Fibroblast of the conjunctiva (primary cell): ENCODE measurements at places on chromosomes 6 and 20.
A peak's percentile ranks its signal among the peaks of the same experiment; 100 is the strongest.

DNA sequence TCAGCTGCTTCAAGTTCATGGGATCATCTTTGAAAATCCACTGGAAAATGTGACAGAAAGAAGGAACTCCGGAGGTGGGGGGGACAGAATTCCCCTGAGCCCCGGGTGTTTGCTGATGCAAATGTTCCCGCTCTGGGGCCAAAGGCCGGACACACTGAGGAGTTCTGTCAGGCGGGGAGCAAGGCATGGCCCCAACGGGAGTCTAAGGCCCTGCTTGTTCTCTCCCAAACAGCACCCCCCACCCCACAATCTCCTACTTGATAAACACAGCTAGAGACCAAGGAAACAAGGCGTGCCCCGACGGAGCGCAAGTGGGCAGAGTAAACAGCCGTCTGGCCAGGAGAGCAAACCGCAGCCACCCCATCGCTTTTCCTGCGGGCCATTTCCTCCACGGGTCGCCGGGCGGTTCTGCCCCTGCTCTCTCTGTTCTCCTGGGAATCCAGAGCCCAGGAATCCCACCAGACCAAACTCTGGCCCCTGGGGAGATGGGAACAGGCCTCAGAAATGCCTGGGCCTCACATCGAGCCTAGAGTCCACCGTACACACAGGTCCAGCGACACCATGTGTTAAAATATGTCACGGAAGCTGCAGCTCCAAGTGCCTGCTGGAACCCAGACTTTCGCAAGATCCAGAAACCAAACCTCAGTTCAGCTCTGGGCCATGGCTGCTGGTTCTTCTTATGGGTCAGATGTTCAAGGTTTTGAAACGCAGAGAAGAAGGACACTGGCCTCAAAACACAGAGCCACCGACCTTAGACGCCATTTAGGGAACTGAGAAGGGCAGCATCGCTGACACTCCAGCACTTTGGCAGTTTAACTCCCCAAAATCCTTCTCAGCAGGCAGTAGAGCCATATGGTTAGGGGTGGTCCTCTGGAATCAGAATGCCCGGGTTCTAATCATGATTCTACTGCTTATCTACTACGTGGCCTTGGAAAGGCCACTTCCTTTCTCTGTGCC is 104.2 kb downstream of the PREX1 start:
- no peak for DNase-seq

GRCh38 chr6:64000818-64001491 is 365.4 kb downstream of the PHF3 start:
- DNase-seq = no peak

GRCh38 chr6:154112181-154112809 is 73.3 kb downstream of the OPRM1 start:
- no peak for DNase-seq

- DNase-seq = no peak
Measured at GRCh38 chr6:111828809-111829208, 44.4 kb downstream of the FYN start.

- DNase-seq = no peak
Measured at GRCh38 chr6:119339941-119340456, 9.6 kb downstream of the MAN1A1 start.

DNA sequence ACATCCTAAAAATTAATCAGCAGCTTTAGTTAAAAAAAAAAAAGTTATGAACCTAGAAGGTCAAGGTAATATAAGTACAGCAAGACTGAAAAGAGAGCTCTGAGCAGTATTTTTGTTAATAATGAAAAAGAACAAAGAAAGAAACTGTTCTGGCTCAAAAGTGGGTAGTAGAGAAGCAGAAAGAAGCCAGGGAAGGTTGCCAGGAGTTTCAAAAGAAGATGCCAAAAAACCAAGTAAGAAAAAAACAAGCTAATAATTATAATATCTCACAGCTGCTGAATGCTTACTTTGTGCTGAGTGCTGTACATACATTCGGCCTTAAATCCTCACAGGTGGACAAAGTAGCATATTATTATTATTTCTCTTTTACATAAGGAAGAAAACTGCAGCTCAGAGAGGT is 31.9 kb downstream of the NRSN1 start:
- no peak for DNase-seq

DNA sequence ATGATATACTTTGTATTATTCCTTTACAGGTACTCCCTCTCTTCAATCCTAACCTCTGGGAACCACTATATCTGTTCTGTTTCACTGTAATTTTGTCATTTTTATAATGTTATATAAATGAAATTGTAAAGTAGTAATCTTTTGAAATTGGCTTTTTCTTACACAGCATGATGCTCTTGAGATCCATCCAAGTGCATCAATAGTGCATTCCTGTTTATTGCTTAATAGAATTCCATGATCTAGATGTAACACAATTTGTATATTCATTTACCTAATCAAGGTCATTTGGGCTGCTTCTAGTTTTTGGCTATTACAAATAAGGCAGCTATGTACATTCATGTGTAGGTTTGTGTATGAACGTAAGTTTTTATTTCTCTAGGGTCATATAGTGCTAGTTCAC is 174.6 kb downstream of the KHDC1L start:
- DNase-seq = no peak

GRCh38 chr6:16130437-16130891 is 1.6 kb downstream of the MYLIP start:
- DNase-seq = no peak

DNA sequence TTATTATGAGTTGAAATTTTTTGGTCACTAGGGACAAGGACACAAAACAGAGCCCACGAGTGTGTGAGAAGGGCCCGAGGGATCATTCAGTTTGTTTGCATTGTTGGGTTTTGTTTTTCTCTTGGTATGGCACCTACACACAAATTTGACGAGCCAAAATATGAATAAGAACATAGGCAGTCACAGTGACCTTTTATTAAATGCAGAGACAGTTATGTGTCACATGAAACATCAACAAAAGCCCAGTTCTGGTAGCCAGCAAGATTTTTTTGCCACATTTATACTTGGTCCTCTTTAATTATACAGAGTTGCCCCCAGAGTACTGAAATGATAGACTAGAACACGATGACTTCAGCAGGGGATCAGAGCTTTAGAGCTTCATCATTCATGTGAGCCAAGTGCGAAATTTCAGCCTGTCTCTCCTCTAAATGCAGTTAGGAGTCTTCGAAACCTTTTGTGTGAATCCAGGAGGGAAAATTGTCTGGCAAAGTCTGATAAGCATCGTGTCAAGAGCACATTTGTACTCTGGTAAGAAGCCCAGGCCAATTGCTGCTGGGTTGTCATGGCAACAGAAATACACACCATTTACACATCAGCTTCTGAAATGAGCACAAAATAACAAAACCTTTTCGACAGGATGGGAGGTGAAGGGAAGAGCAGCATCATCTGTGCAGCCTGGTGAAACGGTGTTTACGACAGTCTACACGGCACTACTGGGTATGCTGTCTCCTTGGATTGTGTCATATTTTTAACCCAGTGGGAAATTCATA is 79.2 kb upstream of the RIPOR2 start:
- peak; percentile 85 for DNase-seq

DNA sequence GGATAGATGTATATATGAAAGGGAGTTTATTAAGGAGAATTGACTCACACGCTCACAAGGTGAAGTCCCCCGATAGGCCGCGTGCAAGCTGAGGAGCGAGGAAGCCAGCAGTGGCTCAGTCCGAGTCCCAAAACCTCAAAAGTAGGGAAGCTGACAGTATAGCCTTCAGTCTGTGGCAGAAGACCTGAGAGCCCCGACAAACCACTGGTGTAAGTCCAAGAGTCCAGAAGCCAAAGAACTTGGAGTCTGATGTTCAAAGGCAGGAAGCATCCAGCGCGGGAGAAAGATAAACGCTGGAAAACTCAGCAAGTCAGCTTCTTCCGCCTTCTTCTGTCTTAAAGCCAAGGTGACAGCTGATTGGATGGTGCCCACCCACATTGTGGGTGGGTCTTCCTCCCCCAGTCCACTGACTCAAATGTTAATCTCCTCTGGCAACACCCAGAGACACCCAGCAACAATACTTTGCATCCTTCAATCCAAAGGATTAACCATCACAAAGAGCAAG is 102.6 kb upstream of the GJE1 start:
- DNase-seq = no peak

DNA sequence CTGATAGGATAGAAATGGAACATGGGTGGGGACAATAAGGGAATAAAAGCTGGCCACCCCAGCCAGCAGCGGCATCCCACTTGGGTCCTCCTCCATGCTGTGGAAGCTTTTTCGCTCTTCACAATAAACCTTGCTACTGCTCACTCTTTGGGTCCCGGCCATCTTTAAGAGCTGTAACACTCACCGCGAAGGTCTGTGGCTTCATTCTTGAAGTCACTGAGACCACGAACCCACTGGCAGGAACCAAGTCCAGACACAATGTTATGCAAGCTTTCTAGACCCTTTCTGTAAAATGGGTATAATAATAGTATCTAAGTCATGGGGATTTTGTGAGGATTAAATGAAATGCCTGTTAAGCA is 48.9 kb upstream of the EZR start:
- DNase-seq = no peak

DNA sequence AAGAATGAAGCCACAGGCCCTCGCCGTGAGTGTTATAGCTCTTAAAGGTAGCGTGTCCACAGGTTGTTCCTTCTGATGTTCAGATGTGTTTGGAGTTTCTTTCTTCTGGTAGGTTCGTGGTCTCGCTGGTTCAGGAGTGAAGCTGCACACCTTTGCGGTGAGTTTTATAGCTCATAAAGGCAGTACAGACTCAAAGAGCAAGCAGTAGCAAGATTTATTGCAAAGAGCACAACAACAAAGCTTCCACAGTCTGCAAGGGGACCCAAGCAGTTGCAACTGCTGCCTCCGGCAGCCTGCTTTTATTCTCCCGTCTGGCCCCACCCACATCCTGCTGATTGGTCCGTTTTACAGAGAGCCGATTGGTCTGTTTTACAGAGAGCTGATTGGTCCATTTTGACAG is 5.2 kb downstream of the HIVEP1 start:
- DNase-seq = no peak

DNA sequence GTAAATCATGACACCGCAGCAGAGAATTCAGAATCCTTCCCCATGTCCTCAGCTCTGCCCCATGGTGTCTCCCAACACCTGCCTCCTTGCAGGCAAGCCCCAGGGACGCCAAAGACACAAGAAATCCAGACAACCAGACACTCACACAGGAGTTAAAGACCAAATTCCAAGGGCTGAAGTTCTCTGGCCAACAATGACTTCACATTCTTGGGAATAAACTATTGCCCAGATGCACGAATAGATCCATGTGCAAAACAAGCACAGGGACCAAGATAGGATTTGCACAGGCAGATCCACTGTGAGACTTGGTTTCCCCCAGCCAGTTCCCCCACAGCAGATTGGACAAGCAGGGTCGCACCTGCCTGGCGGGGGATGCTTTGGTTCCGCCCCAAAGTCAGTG is 246.7 kb downstream of the SOD2 start:
- DNase-seq = no peak
